ENCODE measurements at places on chromosomes 6 and 20. TPM values are rescaled to one million over a fixed set of nuclear protein-coding genes. Genes with fewer than 3 reads are reported as not detected.

EIF2S2 gene
- 20.6 TPM for total RNA-seq

GRCh38 chr6:27517928-27518787, 45.3 kb upstream of the ZNF184 start:
- H3K4me1 ChIP-seq, result peaks cover 15% of the 10 kb centered on the region
- peak overlapping the region; percentile 98 for H3K27ac ChIP-seq
- peaks cover 2% of the 10 kb centered on the region for H3K36me3 ChIP-seq
- H3K27me3 ChIP-seq, result peaks cover 31% of the 10 kb centered on the region
- no peak for DNase-seq
- H3K4me3 ChIP-seq, result peak overlapping the region; percentile 94

- peaks cover 43% of the 10 kb centered on the region for H3K4me1 ChIP-seq
- DNase-seq, result no peak
- no peak overlapping the region for H3K27ac ChIP-seq
These were observed 5.7 kb downstream of the LMBRD1 start for GRCh38 chr6:69791065-69791471.

DNA sequence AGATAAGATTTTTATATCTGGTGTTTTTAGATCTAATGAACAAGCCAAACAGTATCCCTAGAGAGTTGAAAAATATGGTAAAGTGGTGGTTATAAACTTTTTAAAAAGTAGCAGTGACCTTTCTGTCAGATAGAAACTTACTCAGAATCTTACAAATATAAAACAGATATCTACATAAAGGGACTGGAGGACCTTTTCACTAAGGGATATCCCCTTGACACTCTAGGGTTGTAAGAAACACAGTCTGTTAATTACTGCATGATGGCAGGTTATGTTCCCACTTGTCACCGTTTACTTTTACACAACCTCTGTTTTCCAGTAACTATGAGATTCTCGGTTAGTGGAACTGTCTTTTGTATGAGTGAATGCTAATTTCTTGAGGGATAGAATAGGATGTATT, 11.5 kb downstream of the CFAP206 start:
- H3K36me3 ChIP-seq, result no peaks in the 10 kb centered on the region
- no peaks in the 10 kb centered on the region for H3K4me1 ChIP-seq
- H3K27ac ChIP-seq, result no peak overlapping the region
- no peak for DNase-seq
- no peak overlapping the region for H3K4me3 ChIP-seq
